ENCODE measurements at places on chromosomes 13 and 19. TPM values are rescaled to one million over a fixed set of nuclear protein-coding genes. Genes with fewer than 3 reads are reported as not detected.

The PCDH20 gene
- total RNA-seq: not detected

- DNase-seq: no peak
Observed at GRCh38 chr13:76762721-76763120, 123.5 kb downstream of the KCTD12 start.

The ALOX5AP gene
- 173 TPM for total RNA-seq

DNA sequence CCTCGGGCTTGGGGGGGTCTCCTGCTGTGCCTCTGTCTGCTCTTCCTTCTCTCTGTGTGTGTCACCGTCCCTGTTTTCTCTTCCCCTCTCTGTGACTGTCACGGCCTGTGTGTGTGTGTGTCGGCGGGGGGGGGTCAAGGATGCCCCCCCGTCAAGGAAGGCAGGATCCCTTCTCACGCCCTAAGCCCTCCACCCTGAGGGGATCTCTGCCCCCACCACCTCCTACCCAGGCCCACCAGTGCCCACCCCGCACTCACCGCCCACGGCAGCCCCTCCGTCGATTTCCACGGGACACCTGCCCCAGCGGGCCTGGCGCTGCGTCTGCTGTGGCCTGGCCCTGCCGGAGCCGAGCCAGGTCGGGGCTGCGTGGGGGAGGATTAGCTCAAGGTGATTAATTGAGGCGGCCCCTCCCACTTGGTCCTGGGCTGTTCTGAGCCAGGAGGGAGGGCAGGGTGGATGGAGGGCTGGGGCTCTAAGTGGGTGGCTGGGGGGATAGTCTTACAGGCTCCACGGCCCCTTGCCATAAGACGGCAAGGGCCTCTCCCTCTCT lies at the start of gene RAX2:
RAX2 (minus strand) TSS at position 323 of the 550 bp plus-strand sequence. CDS start 486 bp downstream, outside the sequence.
- no peak for DNase-seq

The ELSPBP1 gene
- not detected for total RNA-seq

DNA sequence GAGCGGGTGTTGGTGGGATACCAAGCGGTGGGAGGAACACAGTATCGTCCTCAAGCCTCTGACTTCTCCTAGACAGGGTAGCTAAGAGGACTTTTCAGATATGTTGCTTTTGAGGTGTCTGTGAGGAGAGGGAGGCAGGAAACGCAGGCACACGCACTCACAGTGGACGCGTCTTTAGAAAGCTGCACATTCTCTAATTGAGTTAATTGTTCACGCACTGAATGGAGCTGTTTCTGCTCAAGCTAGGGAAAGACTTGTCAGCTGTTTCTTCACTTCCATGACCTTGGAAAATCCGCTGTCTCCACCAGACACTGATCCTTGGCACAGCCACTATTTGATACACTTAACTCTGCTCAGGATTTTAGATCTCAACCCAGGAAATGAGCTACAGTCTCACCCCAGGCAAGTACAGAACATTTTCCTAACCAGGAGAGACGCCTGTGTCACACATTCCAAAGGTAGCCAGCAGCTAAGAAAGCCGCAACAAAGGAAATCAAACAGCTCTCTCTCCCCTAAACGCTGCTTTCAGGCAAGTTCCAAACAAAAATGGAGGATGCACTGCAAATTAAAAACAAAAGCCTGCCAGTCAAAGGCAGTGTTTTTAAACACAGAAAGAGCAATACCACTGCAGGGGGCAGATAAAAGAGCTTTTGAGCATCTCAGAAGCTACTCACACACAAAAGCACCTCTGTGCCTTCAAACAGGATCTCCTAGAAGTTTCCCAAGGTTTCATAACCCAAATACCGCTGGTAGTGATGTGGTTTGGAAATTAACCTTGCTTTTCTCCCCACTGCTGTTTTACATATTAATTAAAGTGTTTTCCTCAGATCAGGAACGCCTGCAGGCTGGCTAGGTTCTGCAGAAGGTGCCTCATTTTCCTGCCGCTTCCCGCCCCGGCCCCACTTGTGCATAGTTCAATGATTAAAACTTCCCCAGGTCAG lies 57.3 kb downstream of the IRS2 start:
- no peak for DNase-seq

DNA sequence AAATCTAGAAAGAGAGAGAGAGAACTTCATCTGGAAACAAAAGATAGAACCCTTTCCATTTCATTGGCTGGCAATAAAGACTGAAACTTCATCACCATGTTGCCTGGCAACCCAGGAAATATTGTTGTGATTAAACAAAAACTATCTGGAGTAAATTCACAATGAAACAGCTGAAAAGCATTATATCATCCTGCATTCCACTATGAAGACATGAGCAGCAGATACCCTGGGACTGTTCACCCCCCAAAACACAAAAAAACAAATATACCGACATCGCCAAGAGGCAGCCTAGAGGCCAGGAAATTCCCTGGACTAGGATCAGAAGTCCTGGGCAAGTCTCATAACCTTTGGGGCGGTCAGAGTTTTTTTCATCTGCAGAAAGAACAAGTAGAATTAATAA lies 158.3 kb downstream of the FOXO1 start:
- DNase-seq: no peak

DNA sequence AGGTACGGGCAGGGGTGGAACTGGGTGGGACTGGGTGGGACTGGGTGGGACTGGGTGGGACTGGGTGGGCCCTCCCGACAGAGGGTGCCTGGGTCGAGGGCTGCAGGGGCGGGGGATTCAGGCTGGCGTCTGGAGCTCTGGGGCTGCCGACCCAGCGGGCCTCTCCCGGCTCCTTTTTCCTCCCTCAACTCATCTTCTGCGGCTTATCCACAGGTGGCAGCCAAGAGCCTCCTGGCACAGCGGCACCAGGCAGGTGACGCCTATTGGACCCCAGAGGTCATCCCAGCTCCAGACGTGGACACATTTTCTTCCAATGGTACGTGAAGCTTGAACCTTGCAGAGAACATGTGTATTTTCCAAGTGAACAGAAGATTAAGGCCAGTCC lies 533 bp downstream of the ZNF544 start:
- no peak for DNase-seq

DNA sequence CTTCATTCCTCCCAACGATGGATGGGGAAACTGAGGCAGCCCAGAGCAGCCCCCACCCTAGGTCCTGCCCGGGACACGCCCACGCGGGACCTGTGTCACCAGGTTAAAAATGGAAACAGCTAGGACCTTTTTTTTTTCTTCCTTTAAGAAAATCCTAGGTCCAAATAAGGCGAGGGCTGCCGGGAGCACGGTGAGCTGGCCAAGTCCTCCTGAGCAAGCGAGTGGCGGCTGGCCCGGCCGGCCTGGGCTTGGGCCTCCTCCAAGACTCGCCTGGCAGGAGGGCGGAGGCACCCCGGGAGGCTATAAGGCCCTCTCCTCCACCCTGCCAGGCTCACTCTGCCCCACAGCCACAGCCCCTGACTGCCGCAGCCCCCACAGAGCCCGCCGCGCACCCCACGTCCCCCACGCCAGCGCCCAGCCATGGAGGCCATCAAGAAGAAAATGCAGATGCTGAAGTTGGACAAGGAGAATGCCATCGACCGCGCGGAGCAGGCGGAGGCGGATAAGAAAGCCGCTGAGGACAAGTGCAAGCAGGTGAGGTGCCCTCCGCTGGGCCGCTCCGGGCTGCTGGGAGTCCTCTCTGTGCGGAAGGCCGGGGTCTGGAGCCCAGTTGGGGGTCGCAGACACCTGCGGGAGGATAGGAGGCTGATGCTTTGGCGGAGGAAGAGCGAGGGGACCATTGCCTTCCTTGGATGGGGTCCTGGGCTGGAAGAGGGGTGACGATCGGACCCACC lies 8.9 kb upstream of the TPM4 start:
- peak; percentile 60 for DNase-seq

DNA sequence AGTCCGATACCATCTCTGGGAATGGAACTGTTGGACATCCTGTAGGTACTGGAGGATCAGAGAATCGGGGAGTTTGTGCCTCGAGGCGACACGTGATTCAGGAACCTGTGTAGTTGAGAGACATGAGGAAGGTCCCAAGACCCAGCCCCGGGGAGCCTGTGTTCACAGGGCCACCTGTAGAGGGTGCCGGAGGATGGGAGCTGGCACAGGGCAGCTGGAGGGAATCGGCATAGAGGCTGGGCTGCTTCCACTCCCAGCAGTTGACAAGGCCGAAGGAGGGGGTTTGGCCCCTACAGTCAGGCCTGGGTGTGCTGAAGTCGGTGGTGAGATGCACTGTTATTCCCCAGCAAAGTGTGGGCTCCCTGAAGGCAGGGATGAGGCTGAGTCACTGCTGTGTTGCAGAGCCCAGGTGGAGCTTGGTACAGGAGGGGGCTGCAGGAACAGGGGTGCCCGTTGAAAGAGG lies 2.5 kb upstream of the ISYNA1 start:
- no peak for DNase-seq

The STARD13 gene
- not detected for total RNA-seq

DNA sequence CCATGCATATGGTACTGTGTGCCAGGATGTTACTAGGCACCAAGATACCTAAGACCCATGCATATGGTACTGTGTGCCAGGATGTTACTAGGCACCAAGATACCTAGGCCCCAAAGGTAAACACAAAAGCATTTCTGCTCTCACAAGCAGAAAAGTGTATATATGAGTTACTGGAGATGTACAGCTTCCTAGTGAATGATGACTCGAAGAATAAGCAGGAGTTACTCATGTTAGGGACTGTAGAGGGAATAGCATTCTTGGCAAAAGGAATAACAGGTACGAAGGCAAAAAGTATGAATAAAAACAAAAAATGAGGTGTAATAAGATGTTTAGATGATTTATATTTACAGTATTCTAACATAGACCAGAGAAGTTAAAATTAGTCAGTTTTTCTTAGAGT lies 383.7 kb downstream of the DIAPH3 start:
- no peak for DNase-seq

DNA sequence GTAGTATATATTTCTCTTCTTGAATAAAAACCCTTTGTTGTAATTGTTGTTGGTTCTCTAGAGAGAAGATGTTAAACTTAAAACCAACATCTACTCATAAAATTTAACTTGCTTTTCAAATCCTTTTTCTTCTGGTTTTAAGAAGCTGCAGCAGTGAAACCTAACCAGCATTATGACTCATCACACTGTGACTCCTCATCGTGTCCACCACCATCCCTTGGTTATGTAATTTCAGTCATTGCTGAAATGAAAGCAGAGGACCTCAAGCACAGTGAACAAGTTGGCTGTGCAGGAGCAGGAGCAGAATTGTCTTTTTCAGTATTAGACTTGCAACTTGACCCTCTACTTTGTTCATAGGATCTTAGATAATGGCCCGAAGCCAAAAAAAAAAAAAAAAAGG lies 64.9 kb upstream of the HTR2A start:
- no peak for DNase-seq

The MEDAG gene
- total RNA-seq: not detected

DNA sequence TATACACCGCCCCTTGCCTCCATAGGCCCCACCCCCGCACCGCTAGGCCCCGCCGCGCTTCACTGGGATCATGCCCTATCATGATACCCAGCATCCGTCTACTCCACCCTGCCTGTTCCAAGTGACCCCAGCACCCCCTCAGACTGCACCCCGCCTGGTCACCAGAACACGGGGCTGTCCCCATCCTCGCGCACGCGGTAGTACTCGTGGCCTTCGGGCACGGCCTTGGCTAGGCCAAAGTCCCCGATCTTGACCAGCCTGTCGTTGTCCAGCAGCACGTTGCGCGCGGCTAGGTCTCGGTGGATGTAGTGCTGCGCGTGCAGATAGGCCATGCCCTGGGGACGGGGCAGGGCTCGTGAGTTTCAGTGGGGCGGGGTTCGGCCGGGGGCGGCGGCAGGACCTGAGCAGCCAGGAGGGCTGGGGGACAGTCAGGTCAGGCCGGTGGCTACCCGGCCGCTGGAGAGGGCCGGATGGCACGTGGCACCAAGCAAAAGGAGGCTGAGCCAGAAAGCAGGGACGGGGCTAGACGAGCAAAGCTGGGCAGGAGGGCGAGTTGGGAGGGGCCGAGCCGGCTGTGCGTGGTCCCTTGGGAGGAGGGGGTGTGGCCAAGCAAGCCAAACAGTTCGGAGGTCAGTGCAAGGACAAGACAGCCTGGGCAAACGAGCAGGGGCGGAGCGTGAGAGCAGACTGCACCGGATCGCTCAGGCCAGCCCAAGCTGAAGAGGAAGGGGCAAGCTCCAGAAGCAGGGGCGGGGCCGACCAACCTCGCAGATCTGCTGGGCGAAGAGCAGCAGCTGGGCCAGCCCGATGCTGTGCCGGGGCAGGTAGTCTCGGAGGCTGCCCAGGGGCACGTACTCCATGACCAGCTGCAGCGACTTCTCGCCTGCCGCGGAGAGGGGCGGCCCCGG lies 13.6 kb upstream of the ICAM3 start:
- no peak for DNase-seq

The NR2F6 gene
- total RNA-seq: 12.2 TPM

GRCh38 chr19:5281588-5281987 lies 59.0 kb downstream of the PTPRS start:
- no peak for DNase-seq

The OLFM2 gene
- total RNA-seq: not detected

The ADGRE3 gene
- 0.45 TPM for total RNA-seq

DNA sequence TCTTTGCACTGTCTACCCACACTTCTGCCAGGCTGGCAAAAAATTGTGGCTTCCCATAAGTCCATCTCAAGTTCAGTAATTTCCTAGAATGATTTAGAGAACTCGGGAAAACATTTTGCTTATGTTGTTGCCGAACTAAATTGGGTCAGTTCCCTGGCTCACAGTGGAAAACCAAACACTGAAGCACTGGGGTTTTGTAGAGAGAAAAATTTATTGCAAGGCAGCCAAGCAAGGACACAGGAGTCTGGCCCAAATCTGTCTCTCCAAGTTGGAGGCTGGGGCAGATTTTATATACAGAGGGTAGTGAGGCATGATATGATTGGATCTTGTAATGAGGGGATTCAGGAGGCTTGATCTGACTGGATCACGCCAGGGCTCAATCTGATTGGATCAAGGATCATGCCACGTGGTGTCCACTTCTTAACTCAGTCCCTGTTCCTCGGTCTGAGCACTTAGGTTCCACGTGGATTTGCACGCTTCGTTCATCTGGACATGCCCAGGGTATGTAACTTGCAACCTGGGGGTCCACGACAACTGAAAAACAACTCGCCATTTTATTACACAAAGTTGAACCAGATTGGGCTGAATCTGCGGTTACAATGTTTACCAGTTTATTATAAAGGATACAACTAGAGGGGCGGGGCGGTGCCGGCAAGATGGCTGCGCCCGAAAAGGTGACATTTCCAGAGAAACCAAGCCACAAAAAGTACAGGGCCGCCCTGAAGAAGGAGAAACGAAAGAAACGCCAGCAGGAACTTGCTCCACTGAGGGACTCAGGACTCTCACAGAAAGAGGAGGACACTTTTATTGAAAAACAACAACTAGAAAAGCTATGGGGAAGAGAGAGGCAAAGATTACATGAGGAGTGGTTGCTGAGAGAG lies 7.3 kb downstream of the CD209 start:
- DNase-seq: no peak

- DNase-seq: no peak
Observed at GRCh38 chr13:90171649-90172048, 1175.8 kb upstream of the MIR17HG start.

GRCh38 chr13:106407338-106407737 lies 128.1 kb downstream of the EFNB2 start:
- DNase-seq: no peak

GRCh38 chr13:113997845-113998751 lies 24.2 kb upstream of the C13orf46 start:
- DNase-seq: peak; percentile 37

DNA sequence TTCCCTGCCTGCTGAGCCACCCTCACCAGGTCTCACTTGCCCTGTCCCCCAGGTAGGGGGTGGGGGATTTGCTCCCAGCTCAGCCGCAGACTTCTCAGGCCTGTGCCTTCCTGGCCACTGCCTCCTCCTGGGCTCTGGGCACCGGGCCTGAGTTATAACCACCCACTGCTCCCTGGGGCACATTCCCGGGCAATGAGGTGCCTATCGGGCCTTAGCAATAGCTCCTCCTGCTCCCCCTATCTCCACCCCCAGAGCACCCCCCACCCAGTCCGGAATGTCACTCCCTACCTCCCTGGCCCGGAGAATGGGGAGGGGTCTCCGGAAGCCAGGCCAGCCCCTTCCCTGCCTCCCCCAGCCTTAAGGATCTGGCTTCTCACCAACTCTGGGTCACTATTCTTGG lies at the start of gene KLK5:
KLK5 (minus strand) TSS at position 129 of the 400 bp plus-strand sequence. CDS start 381 bp downstream, outside the sequence.
- DNase-seq: no peak
